Regular cardiac myocyte (primary cell): ENCODE measurements at places on chromosomes 1 and 21. TPM values are rescaled to one million over a fixed set of nuclear protein-coding genes. Genes with fewer than 3 reads are reported as not detected.

GPR37L1 gene
- not detected in 2 replicates for total RNA-seq

TATDN3 gene
- 12.8 and 20.9 TPM in 2 replicates for total RNA-seq

TMEM54 gene
- total RNA-seq: 25.9 and 43.4 TPM in 2 replicates

ADORA1 gene
- 0.38 and 2.0 TPM in 2 replicates for total RNA-seq

TEX38 gene
- total RNA-seq: not detected in 2 replicates

NUAK2 gene
- total RNA-seq: 5.1 and 5.2 TPM in 2 replicates

OR2L3 gene
- not detected in 2 replicates for total RNA-seq
